ENCODE measurements at places on chromosomes 5 and 9. TPM values are rescaled to one million over a fixed set of nuclear protein-coding genes. Genes with fewer than 3 reads are reported as not detected.
A peak's percentile ranks its signal among the peaks of the same experiment; 100 is the strongest.

The PTGDS gene
- total RNA-seq, result not detected

The PCDHGB5 gene
- 1.8 TPM for total RNA-seq

The TTC16 gene
- not detected for total RNA-seq

The ZMAT2 gene
- 44.1 TPM for total RNA-seq

The IL9 gene
- not detected for total RNA-seq

The PCDHGA5 gene
- 0.23 TPM for total RNA-seq

The TMEM232 gene
- 2.0 TPM for total RNA-seq

The CER1 gene
- total RNA-seq, result not detected

- no peak for DNase-seq
These were observed 46.4 kb upstream of the CHD1 start for GRCh38 chr5:98975223-98975622.

DNA sequence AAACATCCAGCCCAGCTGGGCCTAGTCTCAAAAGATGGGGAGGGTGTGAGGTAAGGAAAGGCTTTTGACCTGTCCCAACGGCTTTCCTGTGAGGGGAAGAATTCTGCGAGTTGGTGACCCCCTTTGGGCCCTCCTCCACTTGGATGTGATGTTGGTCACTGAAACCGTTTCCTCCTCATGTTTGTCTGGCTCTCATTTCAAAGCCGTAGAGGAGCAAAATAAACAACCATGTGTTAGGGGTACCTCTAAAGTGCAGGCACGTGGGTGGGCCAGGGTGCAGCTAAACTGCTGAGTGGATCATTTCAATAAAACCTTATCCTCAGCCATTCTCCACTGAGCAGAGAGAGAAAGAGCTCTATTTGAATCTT is 84.3 kb upstream of the MELK start:
- DNase-seq, result no peak

GRCh38 chr5:7754997-7755596 is 95.8 kb downstream of the CFAP90 start:
- DNase-seq, result no peak

- no peak for DNase-seq
These were observed 467 bp downstream of the C9orf78 start for GRCh38 chr9:129834489-129835127.

DNA sequence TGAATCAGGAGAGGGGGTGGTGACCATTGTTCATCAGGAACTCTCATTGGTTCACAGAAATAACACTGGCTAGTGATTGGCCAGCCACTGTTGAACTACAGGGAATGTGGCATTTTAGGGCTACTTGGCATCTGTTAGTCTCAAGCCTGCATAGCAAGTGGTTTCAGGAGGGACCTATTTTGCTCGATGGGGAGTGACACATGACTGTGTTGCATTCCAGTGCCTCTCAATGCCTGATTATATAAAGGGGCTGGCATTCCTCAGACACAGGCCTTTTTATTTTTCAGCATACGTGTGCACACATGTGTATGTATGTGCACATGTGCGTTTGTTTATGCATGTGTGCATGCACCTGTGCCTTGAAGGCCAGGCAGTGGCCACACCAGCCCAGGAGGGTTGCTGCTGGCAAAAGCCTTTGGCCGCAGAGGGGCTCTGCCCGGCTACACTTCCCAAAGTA is 23.2 kb downstream of the FGD3 start:
- DNase-seq, result no peak

DNA sequence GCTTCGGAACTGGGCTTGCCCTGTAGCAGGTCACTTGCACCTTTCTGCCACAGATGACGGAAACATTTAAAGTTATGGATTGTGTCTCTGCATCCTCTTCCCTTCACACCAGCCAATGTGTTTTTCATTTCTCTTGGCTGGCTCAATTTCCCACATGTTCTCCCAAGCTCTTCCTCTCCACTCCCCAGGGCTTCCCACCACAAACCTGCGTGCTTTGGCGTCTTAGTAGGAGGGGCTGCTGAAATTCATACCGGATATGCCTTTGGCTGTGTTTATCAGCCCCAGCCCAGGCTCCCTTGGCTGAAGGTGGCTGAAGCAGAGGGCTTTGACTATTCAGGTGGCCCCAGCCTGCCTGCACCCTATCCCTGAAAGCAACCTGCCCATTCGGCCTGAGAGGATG is 32.1 kb downstream of the ADRB2 start:
- no peak for DNase-seq

DNA sequence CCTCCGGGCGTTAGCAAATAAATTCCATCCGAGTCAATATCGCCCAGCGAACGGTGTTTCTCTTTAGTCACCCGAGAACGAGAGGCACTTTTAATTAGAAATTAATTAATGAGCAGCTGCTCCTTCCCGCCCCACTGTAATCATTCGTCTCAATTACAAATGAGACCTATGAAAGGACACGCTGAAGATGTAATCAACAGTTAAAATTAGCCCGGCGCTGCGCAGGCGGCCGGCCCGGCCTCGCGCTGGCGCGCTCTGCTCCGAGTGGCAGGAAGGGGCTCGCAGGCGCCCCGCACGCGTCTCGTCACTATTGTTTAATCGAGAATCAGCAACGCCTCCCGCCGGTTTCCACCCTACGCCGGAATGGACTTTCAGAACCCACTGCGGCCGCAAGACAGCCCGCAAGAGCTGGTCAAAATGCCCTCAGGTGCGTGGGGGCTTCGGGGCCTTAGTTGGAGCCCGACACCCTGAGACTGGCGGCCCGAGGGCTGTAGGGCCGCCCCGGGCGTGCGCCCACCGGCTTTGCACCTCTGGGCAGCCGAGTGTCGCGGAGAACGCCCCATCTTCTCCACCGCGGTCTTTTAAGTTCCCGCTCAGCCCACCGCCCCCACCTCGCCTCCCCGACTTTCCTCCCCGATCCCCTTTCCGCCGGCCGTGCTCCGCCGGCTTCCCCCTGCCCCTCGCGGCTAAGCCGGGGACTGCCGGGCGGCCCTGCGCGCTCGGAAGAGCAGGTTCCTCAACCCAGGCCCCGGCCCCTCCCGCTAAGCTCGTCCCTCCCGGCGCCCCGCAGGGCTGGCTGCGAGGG is 597 bp upstream of the IRX4 start:
- no peak for DNase-seq

DNA sequence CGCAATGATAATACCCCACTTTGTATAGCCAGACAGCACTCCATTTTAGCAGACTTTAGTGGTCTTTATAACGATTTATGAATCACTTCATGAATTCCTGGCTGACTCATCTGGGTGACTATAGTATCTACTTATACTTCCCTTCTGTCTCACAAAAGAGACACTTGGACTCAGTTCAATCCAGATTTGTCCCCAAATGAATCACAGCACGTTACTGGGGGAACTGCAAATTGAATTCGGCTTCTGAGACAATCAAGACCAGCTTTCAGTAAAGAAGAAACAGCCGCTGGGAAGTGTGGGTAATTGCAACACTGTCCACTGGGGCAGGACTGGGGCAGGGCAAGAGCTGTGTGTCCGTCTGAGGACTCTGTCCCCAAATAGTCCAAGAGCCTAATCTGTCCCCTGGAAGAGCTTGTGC is 337.3 kb upstream of the RFX3 start:
- no peak for DNase-seq

GRCh38 chr9:126916909-126917308 is 2.3 kb downstream of the RALGPS1 start:
- no peak for DNase-seq

- DNase-seq, result no peak
These were observed 40.8 kb downstream of the PRRC1 start for GRCh38 chr5:127558273-127558672.

- DNase-seq, result no peak
These were observed 68.4 kb downstream of the ENTREP1 start for GRCh38 chr9:69393425-69393824.

- DNase-seq, result no peak
These were observed 45.5 kb upstream of the LARP1 start for GRCh38 chr5:154709368-154710305.

GRCh38 chr5:40685976-40686486 is 6.3 kb downstream of the PTGER4 start:
- DNase-seq, result no peak

DNA sequence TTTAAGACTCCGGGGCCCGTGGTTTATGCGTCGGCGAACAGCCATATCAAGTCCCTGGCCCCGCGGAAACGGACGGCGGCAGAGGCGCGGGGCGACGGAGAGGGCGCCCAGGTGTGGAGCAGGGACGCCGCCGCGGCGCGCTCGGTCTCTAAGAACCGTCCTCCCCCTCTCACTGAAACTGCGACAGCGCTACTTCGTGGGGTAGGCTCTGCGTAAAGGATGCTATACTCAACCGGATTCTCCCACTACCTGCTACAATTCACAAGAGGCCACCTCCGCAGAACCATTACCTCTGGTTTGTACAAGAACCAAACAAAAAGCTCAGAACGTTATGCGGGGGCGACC is 404 bp downstream of the MRNIP start:
- peak; percentile 7 for DNase-seq

- DNase-seq, result no peak
These were observed 177.6 kb downstream of the DIRAS2 start for GRCh38 chr9:90464978-90465377.

DNA sequence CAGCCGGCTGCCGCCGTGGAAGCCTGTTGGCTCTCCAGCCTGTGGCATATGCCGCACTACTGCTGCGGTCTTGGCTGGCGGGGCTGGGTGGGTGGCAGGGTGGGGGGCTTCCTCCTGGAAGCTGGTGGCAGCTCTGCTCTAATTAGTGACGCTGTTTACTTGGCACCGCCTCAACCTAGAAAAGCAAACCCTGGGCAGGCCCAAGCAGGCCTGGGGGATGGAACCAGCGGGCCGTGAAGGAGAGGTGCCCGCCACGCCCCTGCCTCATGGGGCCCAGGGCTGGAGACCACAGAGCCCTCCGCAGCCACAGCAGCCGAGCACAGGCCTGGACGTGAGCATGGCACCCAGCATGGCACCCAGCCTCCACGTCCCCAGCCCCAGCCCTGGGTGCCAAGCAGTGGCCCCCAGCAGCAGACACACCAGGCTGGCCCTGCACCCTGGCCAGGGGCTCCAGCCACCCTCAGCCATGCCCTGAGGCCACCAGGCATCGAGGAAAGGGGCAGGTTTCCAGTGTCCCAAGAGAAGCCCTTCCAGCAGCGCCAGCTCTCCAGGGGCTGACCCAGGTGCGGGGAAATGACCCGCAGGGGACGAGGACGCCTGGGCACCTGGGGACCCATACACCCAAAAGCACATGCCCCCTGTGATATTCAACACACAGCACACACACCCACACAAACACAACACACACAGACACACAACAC is 5.4 kb upstream of the CCDC187 start:
- DNase-seq, result peak; percentile 24

GRCh38 chr5:181059297-181060230 is 19.5 kb downstream of the BTNL9 start:
- no peak for DNase-seq

GRCh38 chr9:133368249-133368881 is 7.5 kb downstream of the SURF4 start:
- no peak for DNase-seq

GRCh38 chr5:34509392-34509791 is 146.7 kb upstream of the RAI14 start:
- DNase-seq, result no peak

DNA sequence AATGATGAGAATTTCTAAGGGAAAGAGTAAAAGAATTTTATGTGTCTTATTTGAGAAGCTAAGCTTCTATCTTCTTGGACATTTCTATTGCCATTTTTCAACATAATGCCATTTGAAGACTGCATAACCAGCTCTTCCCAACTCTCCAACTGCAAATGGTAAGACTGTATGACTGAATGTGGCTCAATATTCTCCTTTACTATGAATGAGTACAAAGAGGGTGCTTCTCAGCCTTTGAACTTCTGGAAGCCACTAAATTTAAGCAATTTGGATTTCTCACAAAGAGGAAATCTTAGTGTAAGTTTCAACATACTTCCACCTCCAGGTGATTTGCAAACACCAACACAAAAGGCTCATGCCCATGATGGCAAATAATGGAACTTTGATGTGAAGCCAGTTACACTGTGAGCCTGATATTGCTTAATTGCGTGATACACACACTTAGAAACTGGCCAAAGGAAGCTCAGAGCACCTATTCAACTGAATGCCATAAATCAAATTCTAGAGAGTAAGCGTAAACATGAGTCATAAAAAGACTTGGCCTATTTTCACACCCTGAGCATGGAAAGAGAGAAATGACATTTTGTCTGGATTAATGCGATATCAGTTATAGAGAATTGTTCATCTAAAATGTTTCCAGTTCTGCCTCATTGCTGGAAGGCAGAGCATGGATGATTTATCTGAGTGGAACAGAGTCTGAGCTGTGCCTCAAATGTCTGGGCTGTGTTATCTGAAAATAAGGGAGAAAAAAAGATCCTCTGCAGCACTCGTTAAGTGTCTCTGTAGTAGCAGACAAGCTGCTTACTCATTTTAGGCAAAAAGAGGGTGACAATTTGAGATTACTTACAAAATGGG is 145.3 kb downstream of the PLK2 start:
- DNase-seq, result no peak

- DNase-seq, result no peak
These were observed 182.0 kb downstream of the MAT2B start for GRCh38 chr5:163687414-163687813.

GRCh38 chr5:43556857-43557542 is at the start of gene PAIP1:
TSS of gene PAIP1 (minus strand) at chr5:43557077. CDS start at chr5:43556846, 231 bp downstream.
- peak; percentile 37 for DNase-seq

DNA sequence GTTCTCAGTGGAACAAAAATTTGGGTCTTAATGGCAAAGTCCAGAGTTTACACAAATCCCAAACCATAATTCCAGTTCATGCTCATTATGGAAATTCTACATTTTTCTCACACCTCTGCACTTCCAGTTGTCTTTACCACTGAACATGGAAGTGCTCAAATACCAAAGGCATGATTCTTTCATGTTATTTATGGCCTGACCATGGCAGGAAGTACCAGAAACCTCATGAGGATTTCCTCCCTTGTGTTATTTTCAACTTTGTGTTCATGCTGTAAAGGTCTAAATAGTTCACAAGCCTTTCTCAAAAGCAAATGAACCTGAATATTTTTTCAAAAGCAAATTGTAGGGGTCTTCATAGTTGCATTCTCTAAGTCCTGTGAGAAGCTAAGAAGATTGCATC is 82.0 kb upstream of the ITGA1 start:
- no peak for DNase-seq

- no peak for DNase-seq
These were observed 198.3 kb upstream of the TBC1D2 start for GRCh38 chr9:98453589-98454311.

DNA sequence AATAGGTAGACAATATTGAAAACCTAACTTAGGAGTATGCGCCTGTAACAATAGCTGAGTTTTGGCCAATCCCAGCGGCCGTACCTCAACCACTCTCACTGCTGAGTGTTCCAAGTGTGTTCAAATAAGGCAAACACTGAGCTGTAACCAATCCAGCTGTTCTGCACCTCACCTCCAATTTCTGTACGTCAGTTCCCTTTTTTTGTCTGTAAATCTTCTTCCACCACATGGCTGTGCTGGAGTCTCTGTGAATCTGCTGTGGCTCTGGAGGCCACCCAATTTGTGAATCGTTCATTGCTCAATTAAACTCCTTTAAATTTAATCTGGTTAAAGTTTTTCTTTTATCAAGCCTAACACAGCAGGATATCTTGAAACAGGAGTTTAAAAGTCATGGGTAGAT is 116.3 kb downstream of the SLC28A3 start:
- DNase-seq, result no peak

GRCh38 chr5:156095709-156096241 is 231.2 kb upstream of the SGCD start:
- DNase-seq, result no peak

- DNase-seq, result no peak
These were observed 437 bp upstream of the TRIM41 start for GRCh38 chr5:181222630-181223057.

All from GM12878 (cell line).